ACHN (cell line): ENCODE measurements at places on chromosomes 3 and 15.
A peak's percentile ranks its signal among the peaks of the same experiment; 100 is the strongest.

GRCh38 chr15:45473068-45473467 is 49.5 kb downstream of the SLC30A4 start:
- DNase-seq: no peak

DNA sequence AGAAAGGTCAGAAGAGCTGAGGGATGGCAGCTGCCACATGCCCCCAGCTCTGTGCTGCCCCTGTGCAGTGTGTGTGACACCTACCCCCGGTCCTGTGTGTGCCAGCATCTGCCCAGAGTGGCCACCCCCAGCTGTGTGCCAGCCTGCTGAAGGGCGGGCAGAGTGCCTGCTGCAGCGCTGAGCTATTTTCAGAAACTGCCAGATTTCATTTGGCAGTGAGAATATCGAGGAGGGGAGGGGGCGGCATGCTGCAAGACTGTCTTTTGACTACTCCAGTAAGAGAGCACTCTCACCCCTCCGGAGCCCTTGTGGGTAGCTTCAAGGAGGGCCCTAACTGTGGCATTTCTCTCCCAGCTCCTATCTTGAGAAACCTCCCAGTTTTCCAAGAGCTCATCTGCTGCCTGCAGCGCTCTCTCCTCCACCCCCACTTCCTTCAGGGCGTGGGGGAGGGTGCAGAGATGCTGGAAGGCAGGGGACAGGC is 25.2 kb upstream of the DOCK3 start:
- DNase-seq: no peak

DNA sequence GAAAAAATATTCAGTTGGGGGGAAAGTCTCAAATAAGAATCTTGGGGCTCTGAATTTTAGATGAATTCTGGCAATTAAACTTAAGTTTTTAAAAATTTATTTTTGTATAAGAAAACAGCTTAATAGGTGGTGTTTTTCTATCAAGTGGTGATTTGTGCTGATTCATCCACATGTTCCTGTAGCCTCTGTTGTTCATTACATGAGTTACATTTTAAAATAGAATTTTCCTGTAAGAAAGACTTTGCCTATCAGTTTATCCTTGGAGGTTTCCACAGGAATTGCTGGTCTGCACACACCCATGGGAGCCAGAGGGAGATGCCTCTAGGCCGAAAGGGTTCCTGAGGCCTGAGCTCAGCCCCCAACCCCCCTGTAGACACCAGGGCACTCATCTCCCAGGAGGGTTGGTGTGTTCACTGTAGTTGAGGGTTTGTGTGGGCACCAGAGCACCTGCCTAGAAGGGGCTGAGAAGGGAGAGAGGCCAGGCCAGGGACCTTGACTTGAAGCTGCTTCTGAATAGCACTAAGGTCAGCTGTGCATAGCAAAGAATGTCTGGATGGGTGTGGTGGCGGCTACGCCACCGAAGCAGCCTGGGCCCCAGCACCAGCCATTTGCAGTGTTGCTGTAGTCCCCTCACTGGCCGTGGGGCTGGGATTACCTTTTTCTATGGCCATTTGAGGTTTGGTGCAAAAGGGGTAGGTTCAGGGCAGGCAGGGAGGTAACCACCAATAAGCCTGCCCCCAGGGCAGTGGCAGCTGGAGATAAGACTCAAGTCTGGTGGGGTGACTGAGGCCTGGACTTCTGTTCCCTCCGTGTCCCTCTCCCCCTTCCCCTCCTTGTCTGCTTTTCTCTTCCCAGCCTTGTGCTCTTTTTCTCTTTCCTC is 11.9 kb downstream of the DNAJA4 start:
- DNase-seq: no peak

- no peak for DNase-seq
These were observed 449.4 kb upstream of the SUCLG2 start for GRCh38 chr3:68103811-68104210.

- no peak for DNase-seq
These were observed 71.0 kb downstream of the SETD5 start for GRCh38 chr3:9468460-9468859.

DNA sequence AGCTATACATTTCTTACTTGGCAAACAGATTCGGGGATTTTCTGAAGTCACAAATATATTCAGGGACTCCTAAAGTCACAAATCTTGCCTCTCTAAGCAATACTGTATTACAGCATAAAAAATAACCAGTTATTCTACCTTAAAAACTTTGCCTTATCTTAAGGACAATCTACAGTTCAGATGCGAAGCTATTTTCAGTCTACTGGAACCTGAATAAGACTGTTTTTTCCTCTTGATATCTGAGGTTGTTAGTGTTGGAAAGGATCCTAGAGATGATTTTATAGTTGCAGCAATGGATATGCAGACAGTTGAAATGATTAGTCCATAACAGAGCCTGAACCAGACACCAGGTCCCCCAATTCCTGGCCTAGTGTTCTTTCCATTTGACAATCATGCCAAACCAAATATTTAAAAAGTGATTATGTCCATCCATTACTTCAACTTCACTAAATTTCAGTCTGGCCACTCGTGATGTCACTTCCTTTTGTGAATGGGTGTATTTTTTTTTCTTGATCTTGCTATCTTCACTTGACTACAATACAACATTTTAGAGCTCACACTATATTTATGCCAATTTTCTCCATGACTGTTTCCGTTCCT is 1.8 kb downstream of the HDGFL3 start:
- peak; percentile 29 for DNase-seq

DNA sequence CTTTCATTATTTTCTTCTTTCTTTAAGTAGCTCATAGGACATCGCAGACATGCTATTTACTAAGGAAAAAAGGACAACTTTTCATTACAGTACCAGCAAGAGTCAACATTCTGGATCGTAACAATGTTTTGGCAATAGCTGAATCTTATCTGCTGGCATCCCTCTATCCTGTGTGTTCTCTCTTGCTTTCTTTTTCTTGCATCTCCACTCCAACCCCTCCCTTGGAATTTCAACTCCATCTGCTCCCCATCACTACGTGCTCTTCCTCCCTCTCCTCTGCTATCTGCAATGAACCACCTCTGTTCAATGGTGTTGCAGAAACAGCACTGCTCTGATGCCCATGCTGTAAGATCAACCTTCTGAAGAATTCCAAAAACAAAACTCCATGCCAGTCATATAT is 106.6 kb downstream of the FBN1 start:
- no peak for DNase-seq

- DNase-seq: peak; percentile 53
These were observed 1.6 kb upstream of the SIN3A start for GRCh38 chr15:75452865-75453702.

- no peak for DNase-seq
These were observed 49.4 kb downstream of the ZNF280D start for GRCh38 chr15:56683908-56684307.

GRCh38 chr15:69749797-69750196 is 297.2 kb downstream of the RPLP1 start:
- peak; percentile 24 for DNase-seq

DNA sequence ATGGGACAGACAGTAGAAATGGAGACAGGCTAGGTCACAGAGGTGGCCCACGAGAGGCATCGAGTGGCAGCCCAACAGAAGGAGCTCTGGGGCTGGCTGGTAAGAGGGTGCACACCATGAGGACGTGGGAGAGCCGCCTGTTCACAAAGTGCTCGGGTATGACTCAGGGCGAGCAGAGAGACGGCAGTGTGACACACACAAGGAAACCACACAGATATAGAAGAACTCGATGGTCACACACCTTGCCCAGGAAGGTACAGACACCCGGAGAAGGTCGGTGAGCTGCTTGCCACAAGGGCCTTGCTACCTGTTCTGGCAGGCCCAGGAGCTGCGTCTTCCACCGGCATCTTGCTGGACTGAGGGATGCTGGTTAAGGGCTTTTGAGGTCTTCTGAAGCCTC is 50.2 kb downstream of the CA12 start:
- no peak for DNase-seq
